ENCODE measurements at places on chromosomes 3 and 15.
A peak's percentile ranks its signal among the peaks of the same experiment; 100 is the strongest.

DNA sequence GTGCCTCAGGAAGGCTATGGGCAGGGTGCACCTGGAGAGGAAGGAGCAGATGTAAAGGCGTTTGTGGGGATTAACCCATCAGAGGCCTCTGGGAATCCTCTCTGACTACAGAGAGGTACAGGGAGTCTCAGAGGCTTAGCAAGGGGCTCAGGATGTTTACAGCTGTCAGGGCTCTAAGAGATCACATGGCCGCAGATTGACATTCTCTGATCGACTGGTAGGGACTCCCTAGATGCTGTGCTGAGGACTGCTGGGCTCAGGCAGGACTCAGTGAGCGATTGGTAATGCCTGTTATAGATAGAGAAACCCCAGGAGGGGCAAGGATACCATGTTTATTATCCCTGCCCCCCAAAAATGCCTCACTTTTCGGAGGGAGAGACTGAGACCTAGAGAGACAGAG, 103.5 kb downstream of the CORO2B start:
- DNase-seq: no peak

DNA sequence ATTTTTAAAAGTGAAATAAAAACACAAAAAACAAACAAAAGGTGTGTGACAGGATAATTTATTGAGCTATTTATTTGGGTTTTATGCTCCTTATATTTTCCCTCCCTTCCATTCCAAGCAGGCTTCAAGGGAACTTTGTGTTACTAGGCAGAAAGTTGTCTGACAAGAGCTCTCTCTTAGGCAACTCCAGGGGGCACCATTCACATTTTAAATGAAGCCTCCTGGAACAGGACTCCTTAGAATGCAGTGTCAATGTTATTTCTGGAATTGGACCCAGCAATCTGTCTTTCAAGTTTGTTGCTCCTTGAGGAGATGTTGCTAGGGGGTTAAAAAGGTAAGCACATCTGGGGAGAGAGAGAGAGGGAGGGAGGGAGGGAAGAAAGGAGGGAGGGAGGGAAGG, 5.4 kb upstream of the RFX7 start:
- peak; percentile 88 for DNase-seq

DNA sequence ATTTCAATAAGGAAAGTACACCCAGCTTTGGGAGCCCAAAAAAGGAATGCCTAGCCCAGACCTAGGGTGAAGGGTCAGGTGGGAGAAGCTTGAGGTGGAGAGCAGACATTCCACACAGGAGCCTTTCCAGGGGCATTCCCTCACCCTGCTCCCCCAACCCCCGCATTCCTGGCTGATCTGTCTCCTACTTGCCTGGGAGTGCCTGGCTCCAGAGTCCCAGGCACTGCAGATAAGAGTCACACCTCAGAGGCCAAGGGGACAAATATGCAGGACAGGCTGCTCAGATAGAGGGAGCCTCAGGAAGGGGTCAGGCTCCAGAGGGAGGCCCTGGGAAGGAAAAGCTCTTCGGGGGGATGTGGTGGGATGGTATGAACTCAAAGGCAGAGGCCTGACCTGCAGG, 20.8 kb upstream of the HCN4 start:
- no peak for DNase-seq

DNA sequence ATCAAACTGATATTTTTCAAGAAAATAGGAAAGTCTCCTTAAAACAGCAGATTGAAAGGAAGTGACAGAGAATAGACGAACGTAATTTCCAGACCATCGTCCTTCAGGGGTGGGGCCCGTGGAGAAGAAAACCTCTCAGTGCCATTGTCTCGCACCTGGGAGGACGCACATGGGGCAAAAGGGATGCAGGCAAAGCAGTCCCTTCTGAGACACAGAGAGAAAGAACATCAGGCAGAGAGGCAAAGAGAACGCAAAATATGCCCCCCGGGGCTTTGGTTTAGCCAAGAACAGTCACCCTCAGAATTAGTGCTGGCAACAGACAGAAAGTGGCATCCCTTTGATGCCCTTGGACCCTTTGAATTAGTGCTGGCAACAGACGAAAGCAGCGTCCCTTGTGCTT, 37.0 kb downstream of the MUC20 start:
- DNase-seq: no peak

DNA sequence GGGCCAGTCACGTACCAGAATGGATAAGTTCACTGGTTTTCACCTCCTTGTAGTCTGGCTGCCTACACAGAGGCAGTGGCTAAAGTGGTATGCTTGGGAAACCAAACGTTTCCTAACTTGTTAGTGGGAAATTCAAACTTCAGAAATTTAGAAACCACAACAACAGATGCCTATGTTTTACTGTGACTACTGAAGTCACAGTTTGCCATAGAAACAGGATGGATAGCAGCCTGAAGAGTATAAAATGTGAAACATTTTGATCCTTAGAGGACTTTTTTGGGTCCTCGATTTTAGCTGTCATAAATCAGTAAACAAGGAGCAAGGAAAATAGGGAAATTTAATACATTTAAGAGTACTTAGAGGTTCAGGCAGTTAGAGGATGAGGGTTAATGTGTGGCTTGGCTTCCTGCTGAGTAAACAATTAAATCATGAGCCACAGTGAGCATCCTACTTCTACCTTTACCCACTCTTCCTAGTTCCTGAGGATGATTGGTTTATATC, 48.6 kb downstream of the CMSS1 start:
- DNase-seq: no peak

DNA sequence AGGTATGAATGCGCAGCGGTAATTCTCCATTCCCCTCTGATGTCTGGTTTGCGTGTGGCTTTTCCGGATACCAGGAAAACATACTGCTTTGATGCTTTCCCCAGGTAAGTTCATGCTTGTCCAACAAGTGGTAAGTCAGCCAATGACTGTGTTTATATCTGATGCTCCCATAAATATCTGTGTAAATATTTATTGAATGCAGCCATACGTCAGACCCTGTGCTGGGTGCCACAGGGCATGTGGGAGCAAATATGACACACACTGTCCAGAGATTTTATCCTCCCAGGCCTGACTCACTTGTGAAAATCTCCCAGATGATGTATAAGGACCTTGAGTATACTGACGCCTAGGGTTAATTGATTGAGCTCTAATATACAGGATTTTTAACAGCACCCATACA, 29.6 kb upstream of the CEMIP start:
- no peak for DNase-seq

DNA sequence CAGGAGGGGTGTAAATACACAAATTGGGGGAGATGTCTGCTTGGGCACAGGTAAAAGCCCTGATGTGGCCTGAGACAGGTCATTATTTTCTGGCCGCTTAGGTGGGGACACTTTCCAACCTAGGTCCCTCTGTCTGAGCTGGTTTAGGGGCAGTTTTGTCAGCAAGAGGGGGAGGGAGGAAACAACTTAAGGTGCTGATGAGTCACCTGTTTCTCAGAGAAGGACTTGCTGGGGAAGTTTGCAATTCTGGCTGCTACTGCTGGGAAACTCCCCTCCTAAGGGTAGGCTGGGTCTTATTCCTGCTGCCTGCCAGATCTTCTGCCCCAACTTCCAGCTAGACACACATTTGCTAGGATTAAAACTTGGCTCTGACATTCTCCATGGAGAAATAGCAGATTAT, 4.8 kb upstream of the RHOV start:
- peak; percentile 30 for DNase-seq

DNA sequence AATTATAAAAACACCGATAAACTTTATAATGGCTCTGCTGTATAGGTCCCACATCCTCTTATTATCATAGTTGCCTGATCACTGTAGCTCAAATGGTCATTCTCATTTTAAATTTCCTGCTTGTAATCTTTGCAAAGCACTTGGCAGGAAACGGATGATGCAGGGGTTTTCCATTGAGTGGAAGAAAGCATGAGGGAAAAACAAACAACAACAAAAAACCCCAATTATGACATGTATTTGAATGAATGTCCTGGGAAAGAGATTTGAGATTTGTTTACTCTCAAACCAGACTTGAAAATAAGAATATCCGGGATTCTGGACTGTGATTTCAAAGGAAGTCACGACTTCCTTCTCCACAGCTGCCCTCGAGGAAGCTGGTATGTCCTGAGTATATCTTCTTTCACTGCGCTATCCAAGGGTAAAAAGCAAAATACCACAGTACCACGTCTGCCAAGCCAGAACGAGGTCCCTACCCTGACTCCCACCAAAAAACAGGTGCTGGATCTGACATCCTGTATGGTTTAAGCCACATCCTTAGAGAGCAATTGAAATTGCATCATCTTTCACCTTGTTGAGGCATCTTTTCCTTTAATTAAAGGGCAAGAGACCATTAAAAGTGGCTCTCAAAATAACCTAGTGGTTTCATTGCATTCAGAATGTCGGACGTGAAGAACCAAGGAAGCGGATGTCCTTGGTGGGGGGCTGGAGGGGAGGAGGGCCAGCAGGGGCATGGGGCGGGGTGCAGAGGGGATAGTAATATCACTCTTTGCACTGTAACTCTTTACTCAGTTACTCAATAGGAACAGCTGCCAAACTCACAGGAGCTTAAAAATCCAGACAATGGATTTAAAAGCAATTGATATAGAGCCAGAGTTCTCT, 13.5 kb upstream of the TIPIN start:
- peak; percentile 74 for DNase-seq

GRCh38 chr15:35723852-35724251, 177.9 kb upstream of the DPH6 start:
- DNase-seq: no peak

- DNase-seq: peak; percentile 86
Observed at GRCh38 chr3:130093741-130094391, 12.2 kb downstream of the ALG1L2 start.

DNA sequence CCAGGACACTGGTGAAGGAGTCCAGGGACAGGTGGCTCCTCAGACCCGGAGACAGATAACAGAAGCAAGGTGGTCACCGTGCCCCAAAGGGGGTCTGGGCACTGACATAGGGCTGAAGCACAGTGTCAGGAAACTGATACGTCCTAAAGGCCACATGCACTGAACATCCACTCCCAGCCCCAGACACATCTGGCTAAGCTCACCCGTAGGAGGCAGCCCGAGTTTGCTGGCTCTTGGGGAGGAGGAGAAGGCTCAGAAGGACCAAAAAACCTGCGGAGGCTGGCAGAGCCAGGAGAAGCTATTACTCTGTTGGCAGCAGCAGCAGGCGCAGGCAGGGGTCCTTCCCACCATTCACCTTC, 1.2 kb downstream of the CACNA2D2 start:
- DNase-seq: no peak

GRCh38 chr15:65835447-65835846, 33.8 kb upstream of the RAB11A start:
- DNase-seq: no peak

- no peak for DNase-seq
Observed at GRCh38 chr3:64450396-64450956, 225.2 kb upstream of the PRICKLE2 start.

DNA sequence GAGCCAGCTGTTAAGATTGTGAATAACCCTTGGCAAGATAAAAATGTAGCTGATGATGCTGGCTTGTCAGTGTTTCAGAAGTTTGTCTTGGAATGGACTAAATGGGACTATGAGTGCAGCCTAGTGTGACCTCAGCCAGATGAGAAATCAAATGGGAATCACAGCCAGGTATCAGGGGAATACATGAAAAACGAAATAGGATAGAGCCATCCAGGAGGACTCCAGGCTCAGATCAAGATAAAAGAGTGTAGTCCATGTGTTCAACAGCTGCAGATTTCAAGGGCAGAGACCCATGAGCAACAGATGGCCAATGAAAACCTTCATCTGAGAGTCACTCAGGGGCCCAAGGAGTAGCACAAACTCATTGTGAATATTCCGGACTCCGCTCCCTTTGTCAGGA, 1080.9 kb upstream of the CADM2 start:
- no peak for DNase-seq

GRCh38 chr15:69725957-69726356, 273.3 kb downstream of the RPLP1 start:
- peak; percentile 54 for DNase-seq

DNA sequence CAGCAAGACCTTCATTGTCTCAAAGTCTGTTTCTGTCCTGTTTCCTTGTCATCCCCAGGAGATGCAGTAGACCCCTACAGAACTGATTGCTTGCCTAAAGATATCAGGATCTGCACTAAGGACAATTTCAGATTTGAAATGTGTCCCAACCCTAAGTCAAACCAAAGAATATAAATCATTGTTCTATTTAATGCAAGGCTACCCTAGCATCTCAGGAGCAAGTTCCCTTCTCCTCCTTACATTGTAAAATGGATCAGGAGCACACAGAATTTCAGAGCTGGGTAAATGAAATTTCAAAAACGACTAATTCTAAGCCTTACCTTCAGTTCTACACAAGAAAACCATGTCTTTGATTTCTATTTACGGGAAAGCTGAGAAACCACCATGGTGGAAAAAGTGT, 360.9 kb upstream of the KCNH8 start:
- no peak for DNase-seq

- no peak for DNase-seq
Observed at GRCh38 chr3:71589132-71589531, 5.6 kb upstream of the FOXP1 start.

DNA sequence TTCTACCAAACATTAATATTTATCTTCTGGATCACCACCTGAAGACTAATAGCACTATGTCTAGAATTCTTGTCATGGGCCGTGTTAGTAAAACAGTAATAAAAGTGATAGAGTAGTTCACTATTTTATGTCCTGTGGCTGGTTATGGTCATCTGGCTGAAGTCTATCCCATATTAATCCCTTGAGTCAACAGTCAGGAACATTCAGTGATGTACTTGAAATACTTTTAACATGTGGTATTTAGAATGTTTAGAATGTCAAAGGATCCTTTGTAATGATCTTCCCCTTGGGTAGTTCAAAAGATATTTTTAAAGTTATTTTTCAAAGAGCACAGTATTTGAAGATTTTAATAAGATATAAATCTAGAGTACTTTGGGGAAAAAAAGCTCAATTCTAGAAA, 117.0 kb downstream of the MBNL1 start:
- DNase-seq: no peak

DNA sequence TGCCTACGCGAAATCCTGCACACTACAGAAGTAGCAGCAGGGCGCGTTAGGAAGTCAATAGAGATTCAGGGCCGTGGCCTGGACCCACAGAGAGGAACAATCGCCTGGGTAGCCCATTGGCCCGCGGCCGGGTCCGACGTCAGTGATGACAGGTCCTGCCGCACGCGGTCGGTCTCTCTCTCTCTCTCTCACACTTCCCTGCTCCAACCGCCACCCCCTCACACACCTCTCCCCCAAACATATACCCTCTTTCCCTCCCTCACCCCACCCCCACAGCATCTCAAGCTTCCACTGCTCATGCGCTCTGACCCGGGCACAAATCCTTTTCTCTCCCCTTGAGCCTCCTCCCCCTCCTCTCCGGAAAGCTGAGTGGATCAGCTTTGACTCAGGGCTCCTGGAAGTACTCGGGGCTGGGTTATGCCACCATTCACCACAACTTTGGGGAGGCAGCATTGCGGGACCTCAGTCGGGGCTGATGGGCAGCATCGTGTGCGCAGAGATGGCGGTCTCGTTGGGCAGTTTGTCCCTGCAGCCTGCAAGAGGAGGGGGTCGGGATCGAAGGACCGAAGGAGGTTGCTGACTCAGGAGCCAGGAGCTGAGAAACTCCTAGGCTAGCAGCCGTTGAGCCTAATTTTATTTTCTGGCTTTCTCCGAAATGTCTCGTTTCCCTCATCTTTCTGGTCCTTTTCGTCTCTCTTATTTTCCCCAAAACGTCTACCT, 9.0 kb downstream of the ZIC4 start:
- DNase-seq: no peak
